PC-3 (cell line): ENCODE measurements at places on chromosomes 11 and 22. TPM values are rescaled to one million over a fixed set of nuclear protein-coding genes. Genes with fewer than 3 reads are reported as not detected.

GRCh38 chr11:88421530-88421929 is 84.0 kb upstream of the CTSC start:
- DNase-seq = peak; percentile 73

GRCh38 chr11:34346551-34346950 is 11.3 kb downstream of the ABTB2 start:
- DNase-seq = no peak

- no peak for DNase-seq
These were observed 142.9 kb upstream of the ZBED5 start for GRCh38 chr11:11000579-11001283.

DNA sequence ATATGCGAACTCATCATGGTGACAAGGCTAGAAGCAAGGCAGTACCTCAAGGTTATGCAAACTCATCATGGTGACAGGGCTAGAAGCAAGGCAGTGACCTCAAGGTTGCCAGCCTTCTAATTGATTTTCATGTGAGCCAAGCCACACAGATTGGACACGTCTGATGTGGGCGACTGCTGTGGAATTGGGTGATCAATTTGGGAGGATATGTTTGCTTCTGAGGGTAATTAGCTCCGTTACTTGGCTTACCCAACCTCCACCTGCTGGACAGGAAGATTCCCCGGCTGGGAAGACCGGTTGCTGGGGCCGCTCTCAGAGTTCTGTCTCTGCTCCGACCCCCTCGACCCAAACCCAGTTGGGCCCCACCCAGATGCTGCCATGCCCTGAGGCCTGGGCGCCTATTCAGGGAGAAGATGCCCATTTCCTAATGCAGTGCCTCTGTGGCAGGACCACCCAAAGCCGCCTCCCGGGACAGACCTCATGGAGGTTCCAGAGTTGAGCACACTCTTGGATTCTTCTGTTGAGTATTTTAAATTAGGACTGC is 69.9 kb upstream of the SHANK2 start:
- DNase-seq = no peak

DNA sequence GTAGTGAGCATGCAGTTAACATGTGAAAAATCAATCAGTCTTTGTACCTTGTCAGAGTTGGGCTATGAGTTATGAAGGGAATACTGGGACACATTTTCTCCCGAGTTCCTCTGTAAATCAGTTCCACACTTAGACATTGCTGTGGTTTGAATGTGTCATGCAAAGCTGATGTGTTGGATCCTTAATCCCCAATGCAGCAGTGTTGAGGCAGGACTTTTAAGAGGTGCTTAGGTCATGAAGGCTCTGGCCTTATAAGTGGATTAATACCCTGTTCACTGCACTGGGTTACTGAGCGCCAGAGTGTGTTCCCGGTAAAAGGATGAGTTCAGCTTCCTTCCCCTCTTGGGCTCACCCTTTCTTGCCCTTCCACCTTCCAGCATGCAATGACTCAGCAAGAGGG is 742.1 kb upstream of the TENM4 start:
- DNase-seq = no peak

- DNase-seq = no peak
These were observed 629.0 kb downstream of the BRD1 start for GRCh38 chr22:49198705-49199084.

DNA sequence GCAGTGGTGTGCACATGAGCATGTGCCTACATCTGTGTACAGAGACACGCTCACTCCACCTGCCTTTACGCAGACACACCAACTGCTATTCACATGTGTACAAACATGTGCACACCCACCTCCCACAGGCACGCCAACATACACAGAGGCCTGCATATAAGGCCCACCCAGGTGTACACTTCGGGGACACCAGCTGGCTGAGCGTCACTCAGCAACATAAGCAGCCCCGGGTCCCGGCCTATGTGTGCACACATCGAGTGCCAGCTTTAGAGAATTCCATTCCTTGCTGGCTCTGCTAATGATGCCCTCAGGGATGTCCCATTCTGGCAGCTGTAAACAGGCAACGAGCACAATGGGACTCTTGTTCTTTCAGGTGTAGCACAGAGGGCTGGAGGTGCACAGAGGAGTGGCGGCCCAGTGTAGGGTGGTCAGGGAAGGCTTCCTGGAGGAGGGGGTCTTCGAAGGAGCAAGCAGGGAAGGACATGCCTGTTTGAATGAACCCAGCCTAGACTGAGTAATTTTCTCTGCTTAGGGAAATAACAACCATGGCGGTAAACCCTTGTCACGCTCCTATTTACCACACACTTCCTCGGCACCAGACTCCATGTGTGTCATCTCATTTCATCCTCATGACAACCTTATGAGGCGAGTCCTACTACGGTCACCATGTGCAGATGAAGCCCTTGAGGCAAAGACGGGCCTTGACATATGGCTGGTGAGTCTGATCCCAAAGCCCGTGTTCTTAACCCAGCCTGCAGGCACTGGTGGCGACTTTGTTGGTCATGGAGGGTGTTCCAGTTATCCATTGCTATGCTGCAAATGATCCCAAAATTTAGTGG is 35.1 kb downstream of the RPL3 start:
- peak; percentile 58 for DNase-seq

NECTIN1 gene
- total RNA-seq = 19.9 and 24.6 TPM in 2 replicates

NRGN gene
- 15.5 and 20.3 TPM in 2 replicates for total RNA-seq

YPEL1 gene
- total RNA-seq = 0.23 and 3.2 TPM in 2 replicates
